ENCODE measurements at places on chromosomes 12 and 14. TPM values are rescaled to one million over a fixed set of nuclear protein-coding genes. Genes with fewer than 3 reads are reported as not detected.

DNA sequence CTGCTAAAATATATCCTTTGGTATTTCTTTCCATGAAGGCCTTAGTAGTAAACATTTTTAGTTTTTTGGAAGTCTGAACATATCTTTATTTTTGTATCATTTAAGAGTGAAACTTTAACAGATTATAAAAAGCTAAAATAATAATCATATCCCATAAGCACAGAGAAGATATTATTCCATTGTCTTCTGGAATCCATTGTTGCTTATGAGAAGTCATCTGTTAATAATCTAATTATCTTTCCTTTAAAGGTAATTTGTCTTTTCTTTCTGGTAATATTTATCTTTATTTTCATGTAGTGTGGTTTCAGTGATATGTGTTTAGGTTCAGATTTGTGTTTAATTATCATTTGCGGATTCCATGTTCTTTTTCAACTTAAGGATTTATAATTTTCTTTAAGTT, 261.7 kb downstream of the MSRB3 start:
- DNase-seq = no peak

DNA sequence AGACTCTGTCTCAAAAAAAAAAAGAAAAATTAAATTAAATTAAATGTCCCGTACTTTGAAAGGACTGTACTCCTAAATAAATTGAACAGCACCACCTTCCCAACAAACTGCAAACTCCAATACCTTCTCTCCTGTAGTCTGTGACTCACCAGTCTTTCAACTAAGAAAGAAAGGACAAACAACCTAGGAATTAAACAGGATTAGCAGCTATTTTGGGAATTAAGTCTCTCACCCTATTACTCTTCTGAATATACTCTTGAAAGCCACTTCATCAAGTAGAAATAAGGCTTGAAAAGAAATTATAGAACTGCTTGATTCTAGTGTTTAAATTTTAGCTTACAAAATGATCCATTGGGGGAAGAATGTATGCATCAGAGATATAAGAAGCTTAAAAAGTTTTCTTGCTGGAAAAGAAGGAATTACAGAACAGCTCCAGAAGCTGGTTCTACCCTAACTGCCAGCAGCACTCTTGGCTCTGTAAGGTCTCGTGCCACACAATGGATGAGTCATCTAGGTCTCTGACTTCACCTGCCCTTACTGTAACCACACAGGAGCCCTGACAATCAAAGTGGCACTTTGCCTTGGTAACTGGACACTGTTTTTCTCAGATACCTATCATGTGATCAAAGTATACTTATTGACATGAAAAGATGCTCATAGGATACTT, 57.0 kb upstream of the CERS5 start:
- DNase-seq = no peak

GRCh38 chr12:83092129-83092528, 405.4 kb downstream of the TMTC2 start:
- DNase-seq = no peak

DNA sequence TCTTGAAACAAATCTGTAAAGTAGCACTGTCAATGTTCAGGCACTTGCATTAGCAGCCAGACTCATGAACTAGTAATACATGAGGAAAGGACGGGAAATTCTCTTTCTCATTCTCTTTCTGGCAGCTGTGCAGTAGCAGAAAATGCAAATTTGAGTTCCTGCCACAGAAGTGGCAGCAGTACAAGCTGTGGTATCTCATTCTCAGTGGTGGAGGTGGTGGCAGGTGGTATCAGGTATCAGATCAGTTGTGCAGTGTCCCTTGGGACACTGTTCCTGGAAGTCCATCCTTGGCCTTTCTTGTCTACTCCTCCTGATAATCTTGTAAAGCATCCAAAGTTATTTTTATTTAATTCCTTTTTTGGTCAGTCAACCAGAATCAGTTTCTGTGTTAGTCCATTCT, 103.0 kb downstream of the C12orf42 start:
- no peak for DNase-seq

The PIWIL1 gene
- not detected for total RNA-seq

The IL26 gene
- total RNA-seq = not detected

All from epithelial cell of proximal tubule (primary cell).